Right atrium auricular region (tissue), 2 donors: ENCODE measurements at places on chromosomes 6 and 20. TPM values are rescaled to one million over a fixed set of nuclear protein-coding genes. Genes with fewer than 3 reads are reported as not detected.

MMUT gene
- total RNA-seq: 20.1 TPM

EEF1A2 gene
- total RNA-seq: 886 TPM

- no peak for DNase-seq
These were observed 108.2 kb downstream of the SULF2 start for GRCh38 chr20:47676912-47677634.

DNA sequence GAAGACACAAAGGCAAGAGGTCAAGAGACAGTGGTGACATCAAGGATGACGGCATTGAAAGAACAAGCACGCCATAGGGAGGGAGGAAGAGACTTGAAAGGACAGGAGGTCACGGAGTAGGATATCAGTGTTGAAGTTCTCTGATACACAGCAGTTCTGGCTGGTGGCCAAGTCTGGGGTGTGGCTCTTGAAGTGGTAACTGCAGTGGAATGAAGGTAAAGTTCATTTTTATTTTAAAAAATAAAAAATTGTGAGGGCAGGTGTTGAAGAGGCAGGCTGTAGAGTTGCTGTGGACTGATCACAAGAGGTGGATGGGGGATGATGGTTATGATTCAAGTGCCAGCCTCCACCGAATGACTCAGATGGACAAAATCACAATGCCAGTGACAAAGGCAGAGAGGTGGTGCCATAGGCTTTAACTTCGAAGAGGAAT, 53.2 kb upstream of the BMP2 start:
- no peak for DNase-seq

DNA sequence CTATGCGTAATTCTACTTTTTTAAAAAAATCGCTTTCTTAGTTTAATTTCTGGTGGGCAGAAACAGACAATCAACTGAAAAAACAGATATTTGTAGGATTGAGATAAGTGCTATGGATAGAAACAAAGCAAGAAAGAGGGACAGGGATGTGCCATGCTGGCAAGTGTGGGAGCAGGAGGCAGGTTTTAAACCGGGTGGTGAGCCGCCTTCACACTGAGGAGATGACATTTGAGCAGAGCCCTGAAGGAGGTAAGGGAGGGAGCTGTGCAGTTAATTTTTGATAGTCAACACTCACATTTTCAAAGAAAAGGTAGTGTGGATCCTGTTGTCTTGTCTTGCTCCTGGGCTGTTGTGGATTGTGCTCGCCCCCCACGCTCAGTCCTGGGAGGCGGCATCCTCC, 46.8 kb upstream of the TMEM217 start:
- no peak for DNase-seq

GRCh38 chr20:41072190-41072863, 43.7 kb downstream of the TOP1 start:
- DNase-seq: no peak

- no peak for DNase-seq
These were observed 145.8 kb downstream of the INSM1 start for GRCh38 chr20:20513720-20514119.

DNA sequence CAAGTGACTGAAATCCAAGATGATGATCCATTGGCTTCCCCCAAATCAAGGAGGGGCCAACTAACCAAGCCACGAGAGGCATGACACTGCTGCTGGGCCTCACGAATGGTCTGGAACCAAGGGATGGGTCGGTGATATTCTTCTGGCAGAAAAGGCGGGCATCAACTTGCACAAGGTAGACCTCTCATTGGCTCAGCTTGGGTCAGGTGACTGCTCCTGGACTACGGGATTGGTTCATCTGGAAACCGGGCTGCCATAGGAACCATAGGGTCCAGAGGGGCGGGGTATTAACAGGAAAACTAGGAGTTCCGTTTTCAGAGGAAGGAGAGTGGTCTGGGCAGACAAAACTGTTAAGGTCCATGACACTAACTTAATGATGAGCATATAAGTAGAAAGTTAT, 100.9 kb downstream of the TFAP2C start:
- no peak for DNase-seq

DNA sequence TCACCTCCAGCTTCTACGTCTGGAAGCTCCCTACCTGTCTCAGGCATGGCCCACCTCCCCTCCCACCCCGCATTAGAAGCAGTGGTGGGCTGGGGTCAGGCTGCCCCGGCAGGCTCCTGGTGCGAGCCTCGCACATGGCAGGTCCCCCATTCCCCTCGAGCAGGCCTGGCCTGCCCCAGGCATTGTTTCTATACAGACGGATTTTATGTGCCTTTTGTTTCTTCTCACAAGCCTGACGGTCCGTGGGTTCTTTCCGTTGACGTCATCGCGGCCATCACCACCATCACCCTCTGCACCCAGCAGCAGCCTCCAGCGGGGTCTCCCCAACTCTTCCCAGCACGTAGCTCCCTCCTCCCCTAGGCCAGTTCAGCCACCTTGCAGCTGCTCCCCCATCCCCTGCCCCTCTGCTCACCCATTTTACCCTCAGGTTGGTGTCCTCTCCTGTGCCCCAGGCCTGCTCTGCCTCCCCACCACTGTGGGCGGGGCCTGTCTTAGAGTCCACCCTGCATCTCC, 4.6 kb downstream of the CST7 start:
- no peak for DNase-seq
